Suprapubic skin (tissue), 4 donors: ENCODE measurements at places on chromosomes 6 and 20. TPM values are rescaled to one million over a fixed set of nuclear protein-coding genes. Genes with fewer than 3 reads are reported as not detected.

DNA sequence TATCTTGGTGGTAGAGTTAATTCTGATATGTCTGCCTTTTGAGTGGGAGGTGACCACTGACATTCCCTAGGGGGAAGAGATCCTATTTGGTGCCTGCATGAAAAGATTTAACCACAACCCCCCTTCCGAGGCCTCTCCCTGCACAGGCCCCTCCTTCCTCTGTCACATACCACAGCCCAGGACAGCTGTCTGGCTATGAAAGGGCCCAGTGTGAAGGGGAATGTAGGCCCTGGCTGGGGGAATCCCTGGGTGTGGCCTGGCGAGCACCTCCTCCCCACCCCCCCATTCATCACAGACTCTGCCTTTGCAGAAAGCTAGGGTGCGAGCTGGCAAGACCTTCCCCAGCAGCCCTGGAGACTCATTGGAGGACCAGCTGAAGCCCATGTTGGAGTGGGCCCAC is 27.4 kb upstream of the MAPRE1 start:
- DNase-seq: no peak

DNA sequence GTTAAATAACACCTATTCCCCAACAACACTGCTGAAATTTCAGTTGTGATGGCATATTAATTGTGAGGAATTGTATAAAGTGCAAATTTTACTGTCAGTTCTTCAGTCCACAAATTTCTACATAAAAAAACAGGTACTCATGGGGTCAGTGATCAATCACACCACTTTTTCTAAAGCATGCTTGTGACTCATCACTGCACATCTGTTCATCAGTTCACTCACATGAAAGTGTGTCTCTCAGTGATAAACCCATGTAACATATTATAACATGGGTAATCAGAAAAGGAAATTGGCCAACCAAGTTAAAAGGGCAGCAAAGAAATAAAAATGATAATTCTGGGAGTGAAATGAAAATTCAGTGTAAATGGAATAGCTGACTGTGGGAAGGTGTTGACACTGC is 234.7 kb upstream of the FKBP1C start:
- no peak for DNase-seq

- DNase-seq: no peak
Measured at GRCh38 chr20:33009214-33010132, 2.0 kb downstream of the BPIFB2 start.

Gene TBX18
- 3.2 TPM for total RNA-seq

DNA sequence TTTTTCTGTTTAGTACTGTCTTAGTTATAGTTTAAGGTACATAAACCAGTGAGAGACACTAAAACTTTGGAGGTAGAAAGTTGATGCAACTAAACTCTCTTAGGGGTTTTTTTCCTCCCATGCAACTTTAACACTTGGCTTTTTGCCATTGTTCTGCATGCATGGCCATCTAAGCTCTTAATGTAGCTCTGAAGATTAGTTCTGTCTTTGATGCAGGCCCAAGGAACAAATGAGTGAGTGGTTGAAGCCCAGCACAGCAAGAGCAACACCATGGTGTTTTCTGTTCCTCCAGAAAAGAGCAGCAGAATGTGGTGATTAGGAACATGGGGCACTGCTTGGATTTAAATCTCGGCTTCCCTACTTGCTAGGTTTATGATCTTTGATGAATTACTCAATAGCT is 89.3 kb downstream of the L3MBTL3 start:
- no peak for DNase-seq
